ENCODE measurements at places on chromosomes 16 and 17. TPM values are rescaled to one million over a fixed set of nuclear protein-coding genes. Genes with fewer than 3 reads are reported as not detected.

DNA sequence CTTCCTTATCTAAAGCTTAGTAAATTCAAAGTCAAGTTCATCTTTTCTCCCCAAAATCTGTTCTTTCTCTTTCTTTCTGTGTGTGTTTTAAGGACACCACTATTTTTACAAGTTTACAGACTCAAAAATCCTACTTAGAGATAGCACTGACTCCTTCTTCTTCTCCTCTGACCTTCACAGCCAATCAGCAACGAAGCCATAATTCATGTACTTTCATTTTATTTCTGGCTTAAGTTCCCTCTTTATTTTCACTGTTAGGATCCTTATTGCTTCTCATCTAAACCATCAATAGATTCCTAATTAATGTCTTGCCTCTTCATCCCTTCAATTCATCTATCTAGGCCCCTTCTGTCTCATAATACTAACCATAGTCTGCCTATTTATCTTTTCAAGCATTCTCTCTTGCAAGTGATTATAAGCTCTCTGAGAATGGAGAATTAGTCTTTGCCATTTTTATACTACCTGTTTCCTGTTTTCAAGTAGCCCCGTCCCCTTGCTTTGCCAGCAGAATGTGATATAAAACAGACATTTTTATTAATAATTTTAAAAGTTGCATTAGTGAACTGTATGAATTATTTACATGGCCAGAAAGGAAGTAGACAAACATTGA is 27.0 kb downstream of the CDC27 start:
- no peak for DNase-seq

The CLDN6 gene
- not detected for total RNA-seq

DNA sequence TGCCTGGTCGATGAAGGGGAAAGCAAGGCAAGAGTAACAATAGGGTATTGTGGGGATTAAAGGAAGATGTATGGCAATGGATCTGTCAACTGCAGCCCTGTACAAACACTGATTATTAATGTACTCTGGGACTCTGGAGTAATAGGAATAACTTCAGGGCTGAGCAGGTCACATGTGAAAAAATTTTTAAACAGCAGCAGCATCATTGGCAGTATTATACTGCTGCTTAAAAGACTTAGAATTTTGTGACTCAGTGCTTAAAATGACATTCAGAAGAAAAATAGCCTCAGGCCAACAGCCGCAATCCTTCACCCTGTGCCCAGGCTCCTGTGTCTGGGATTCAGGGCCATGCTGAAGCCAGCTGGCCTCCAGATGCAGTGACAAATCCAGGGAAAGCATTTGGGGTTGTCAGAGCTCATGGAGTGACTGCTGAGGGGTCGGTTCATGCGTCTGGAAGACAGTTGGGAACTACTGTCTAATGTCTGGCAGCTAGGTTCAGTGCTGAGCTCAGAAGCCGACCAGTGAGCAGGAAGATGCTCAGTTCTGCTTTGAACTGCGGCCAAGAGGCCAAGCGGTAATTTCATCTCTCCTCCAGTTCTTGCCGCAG is 22.2 kb downstream of the TEX2 start:
- DNase-seq: peak; percentile 79

The WNK4 gene
- not detected for total RNA-seq

DNA sequence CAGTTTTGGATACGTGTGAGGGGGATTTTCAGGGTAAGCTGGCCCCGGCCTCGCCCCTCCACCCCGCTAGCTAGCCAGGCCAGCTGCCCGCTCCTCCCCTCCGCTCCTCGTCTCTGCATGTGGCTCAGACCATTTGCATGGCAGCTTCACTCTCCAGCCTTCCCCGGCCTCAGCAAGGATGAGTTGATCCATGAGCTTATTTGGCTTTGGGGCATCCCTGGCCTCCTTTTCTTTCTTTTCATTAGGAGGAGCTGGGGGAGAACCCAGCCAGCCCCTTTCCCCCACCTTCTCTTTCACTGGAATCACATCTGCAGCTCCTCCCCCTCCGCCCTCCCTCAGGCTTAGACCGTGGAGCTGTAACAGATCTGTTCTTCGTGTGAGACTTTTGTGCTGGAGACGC is 30.7 kb downstream of the ELAC2 start:
- DNase-seq: no peak

GRCh38 chr17:373613-374230 is 21.1 kb upstream of the RPH3AL start:
- DNase-seq: peak; percentile 51

The C17orf100 gene
- total RNA-seq: 0.54 TPM

The SP2 gene
- 20.6 TPM for total RNA-seq

GRCh38 chr17:82921426-82921825 is 81.6 kb upstream of the ZNF750 start:
- no peak for DNase-seq

GRCh38 chr16:85276721-85277120 is 164.4 kb upstream of the CIBAR2 start:
- no peak for DNase-seq

GRCh38 chr16:73285436-73286201 is 237.7 kb upstream of the ZFHX3 start:
- DNase-seq: no peak

DNA sequence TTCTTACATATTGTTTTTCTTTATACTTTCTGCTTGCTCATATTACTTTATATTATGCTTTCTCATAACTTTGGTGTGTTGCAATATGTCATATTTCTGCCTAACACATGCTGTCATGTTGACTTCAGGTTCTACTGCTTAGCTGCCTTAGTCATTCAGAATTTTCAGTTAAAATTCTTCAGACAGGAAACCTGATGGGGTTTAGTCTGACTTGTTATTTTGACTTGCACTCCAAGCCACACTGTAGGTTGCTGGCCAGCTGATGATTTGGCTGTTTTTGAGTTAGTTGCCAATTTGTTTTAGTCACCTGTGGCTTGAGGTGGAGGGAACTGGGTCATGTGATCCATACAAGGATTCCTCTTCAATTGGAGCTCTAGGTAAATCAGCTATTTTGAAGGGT is 315.4 kb downstream of the MAP2K6 start:
- no peak for DNase-seq

GRCh38 chr16:81778861-81779535 is at the start of gene PLCG2:
Gene PLCG2, plus strand, starts transcription at chr16:81779291. Its CDS starts 6,699 bp downstream, at chr16:81785990.
- peak; percentile 78 for DNase-seq

The SLFN14 gene
- total RNA-seq: not detected

DNA sequence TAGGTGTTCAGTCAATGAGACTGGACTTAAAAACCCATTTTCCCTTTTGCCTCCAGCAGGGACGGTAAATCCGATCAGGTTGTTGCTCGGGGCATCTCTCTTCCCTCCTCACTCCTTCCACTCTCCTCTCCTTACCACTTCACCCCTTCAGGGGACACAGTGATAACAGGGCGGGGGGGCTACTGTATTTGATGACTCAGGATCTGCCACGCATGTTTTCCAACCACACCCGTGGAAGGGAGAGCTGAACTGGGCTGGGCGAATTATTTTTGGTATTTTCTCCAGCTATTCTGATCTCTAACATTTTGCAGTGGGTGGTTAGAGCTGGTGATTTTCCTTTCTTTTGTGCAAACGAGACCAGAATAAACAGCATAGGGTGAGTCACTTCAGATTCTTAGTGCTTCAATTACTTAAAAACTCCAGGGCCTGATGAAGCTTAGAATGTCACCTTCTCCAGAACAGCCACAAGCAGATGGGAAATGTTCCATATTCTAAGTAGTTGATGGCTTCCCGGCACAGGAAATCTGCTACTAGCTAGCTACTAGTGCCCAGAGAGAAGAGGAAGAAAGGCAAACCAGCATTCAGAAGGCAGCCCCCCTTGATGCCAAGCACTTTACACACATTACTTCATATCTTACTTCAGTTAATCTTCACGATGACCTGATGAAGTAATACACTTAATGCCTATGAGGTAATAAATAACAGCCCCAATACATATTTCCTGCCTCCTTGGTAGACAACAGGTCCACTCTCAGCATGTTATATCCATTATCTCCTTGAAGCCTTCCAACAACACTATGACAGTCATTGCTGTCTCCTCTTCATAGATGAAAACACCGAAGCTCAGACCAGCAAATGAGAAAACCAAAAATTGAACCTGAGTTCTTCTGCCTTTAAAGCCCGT is 74.1 kb downstream of the ASIC2 start:
- DNase-seq: no peak
